ENCODE measurements at places on chromosomes 12 and 14.

GRCh38 chr12:30357766-30358490, 337.7 kb downstream of the IPO8 start:
- DNase-seq: no peak

GRCh38 chr14:79701371-79701770, 509.9 kb downstream of the DIO2 start:
- DNase-seq: no peak

GRCh38 chr12:131833288-131833895, 5.2 kb downstream of the MMP17 start:
- peak; percentile 6 for DNase-seq

DNA sequence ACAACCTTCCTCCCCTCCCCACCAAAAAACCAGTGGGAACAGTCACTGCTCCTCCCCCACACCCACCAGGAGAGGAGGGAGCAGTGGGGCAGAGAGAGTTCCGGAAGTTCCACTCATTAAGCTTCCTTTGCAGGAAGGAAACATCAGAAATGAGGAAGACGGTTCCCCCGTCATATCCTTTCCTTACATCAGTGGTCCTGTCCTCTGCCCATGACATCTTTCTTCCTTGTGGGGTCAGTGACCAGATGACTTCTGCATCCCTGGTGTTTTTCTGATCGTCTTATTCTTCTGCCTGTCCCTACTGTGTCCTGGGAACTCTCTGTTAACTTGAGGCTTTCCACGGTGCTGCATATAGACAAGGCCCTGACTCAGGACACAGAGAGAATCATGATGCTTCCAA, 40.8 kb upstream of the SPTLC2 start:
- no peak for DNase-seq

GRCh38 chr12:96906849-96907670, at the start of gene NEDD1:
Gene NEDD1, plus strand, starts transcription at chr12:96907257. Its CDS starts 2,503 bp downstream, at chr12:96909760.
- DNase-seq: peak; percentile 77

DNA sequence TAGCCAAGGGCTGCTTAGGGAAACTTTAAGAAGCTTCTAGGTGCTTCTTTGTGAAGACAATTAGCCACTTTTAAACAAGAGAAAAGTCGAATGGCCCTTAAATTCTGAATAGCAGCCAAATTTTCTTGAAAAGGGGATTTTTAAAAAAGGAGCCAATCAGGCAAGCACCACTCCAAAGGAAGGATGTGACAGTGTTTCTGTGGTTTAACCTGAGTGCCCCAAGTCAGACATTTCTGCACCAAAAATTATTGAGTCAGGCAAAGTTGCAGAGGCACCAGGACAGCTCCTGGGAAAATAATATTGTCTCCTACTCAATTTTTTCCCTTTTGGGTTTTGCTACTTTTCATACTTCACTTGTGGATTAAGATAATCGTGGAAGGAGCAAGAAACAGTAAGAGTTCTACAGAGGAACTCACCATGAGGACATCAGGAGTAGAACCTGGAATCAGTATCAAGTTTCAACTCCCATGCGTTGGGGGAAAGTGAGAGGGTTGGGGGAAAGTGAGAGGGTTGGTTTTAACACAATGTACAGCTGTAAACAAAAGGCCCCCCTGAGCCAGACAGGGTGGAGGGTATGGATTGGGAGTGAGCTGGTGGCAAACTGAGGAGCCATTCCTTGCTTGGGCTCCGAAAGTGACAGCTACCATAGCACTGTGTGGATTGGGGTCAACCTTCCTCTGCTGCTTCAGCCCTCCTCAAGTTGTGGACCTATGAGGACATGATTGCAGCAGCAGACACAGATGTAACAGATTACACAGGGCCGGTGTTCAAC, 90.8 kb downstream of the SLC38A1 start:
- DNase-seq: no peak

GRCh38 chr14:54690887-54691286, 124.0 kb downstream of the SAMD4A start:
- DNase-seq: no peak

DNA sequence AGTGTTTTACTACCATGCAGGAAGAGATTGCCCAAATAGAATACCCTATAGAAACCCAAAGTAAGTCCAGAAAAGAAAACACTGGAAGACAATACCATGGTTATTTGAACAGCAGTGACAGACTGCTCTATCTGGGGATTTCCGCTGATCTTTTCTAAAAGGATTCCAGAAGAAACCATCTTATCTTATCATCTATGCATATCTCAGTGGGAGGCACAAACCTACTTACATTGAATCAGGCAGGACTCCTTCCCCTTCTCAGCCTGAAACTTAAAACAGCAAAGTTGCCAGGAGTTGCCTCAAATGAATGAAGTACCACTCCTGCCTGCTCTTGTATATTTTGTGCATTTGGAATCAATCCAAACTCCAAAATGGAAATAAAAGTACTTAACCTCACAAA, 56.7 kb upstream of the NR2C1 start:
- no peak for DNase-seq

- DNase-seq: no peak
These were observed 16.7 kb downstream of the PLEK2 start for GRCh38 chr14:67395086-67395875.

All from T-helper 17 cell (primary cell).